ENCODE measurements at places on chromosomes 5 and 9.

DNA sequence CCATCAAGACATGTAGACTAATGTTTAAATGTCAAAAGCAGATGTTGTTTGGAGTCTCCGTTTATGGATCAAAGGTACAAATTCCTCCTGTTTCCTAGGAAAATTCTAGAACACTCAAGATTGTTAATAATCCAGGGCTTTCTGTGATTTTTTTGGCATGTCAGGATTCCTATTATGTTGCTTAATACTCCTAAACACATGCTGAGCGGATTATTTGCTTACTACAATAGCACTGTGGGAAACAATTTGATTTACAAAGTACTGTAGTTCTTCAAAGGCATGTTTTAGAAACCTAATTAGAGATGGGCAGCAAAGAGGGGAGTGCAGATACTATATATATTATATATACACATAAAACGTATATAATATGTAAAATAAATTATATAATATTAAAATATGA lies 19.0 kb upstream of the SCAMP1 start:
- no peak for DNase-seq

GRCh38 chr9:4850603-4851310 lies 58.0 kb downstream of the RCL1 start:
- no peak for DNase-seq

DNA sequence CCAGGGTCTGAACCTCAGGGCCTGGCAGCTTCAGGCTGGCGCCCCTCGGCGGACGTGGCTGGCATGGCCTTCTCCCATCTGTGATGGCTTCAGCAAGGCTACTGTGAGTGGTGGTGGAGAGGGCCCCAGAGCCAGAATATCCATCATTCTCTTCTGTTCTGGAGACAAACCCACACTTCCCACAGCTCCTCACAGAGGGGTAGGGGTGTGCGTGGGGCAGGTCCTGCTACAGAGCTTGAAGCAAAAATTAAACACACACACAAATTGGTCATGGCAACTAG lies 9.6 kb downstream of the GPX3 start:
- no peak for DNase-seq

DNA sequence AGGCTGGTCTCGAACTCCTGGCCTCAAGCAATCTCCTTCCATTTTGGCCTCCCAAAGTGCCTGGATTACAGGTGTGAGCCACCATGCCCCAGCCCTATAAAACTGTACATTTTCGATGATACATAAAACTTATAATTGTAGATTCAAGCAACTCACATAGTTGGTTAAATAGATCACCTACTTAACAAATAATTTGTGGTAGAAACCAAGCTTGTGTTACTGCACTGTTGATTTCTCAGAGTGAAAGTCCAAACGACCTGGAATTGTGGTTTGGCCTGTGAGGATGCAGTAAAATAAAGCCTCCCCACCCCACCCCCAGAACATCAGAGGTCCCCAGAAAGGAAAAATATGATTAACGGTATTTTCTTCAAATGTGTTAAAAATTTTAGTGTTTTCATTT lies 92.7 kb downstream of the TRIO start:
- DNase-seq: no peak

DNA sequence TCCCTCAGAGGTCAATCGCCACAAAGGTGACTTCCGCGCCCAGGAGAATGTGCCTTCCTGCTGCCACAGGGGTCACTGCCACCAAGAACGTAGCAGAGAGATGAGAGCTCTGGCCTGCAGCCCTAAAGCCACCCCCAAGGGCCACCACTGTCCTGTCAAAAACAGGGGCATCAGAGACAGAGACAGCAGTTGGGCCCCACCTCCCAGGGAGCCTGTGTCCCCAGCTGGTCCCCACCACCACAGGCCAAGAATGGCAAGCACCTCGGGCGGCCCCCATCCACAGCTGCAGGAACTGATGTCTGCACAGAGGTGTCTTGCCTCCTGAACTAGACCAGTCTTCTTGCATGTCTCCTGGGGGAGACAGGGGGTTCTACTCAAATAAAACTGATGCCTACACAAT lies 5.8 kb downstream of the SPATA31E1 start:
- no peak for DNase-seq

DNA sequence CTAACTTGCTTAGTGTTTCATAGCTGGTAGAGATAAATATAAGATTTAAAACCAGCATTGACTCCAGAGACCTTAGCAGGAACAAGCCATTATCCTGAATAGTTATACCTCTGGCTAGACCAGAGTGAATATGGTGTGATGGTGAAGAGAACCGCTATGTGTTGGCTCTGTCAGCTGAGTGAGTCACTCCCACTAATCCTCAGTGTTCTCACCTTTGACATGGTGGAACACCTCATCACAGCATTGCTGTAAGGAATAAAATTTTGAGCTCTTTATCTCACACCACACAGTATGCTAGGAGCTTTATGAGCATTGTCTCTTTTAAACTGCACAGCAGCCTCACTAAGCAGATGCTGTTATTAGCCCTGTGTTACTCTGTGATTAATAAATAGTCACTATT lies 90.7 kb upstream of the DHFR start:
- no peak for DNase-seq
